ENCODE measurements at places on chromosomes 3 and 15. TPM values are rescaled to one million over a fixed set of nuclear protein-coding genes. Genes with fewer than 3 reads are reported as not detected.

GRCh38 chr3:146803745-146804144, 198.6 kb upstream of the PLSCR5 start:
- peaks cover 2% of the 10 kb centered on the region for H3K4me1 ChIP-seq
- H3K27me3 ChIP-seq: no peaks in the 10 kb centered on the region
- no peak overlapping the region for H3K27ac ChIP-seq
- no peak for DNase-seq
- no peaks in the 10 kb centered on the region for H3K36me3 ChIP-seq
- H3K4me3 ChIP-seq: no peak overlapping the region

- H3K4me1 ChIP-seq: peaks cover 5% of the 10 kb centered on the region
- no peak overlapping the region for H3K4me3 ChIP-seq
- DNase-seq: peak; percentile 78
- no peaks in the 10 kb centered on the region for H3K36me3 ChIP-seq
Measured at GRCh38 chr3:150830094-150830681, 67.2 kb upstream of the SIAH2 start.

GRCh38 chr3:107065094-107065861, 312.0 kb upstream of the CCDC54 start:
- no peaks in the 10 kb centered on the region for H3K36me3 ChIP-seq
- H3K27me3 ChIP-seq: no peaks in the 10 kb centered on the region
- DNase-seq: no peak
- H3K27ac ChIP-seq: no peak overlapping the region
- no peaks in the 10 kb centered on the region for H3K4me1 ChIP-seq

Gene FBXO45
- total RNA-seq: 15.0 TPM

DNA sequence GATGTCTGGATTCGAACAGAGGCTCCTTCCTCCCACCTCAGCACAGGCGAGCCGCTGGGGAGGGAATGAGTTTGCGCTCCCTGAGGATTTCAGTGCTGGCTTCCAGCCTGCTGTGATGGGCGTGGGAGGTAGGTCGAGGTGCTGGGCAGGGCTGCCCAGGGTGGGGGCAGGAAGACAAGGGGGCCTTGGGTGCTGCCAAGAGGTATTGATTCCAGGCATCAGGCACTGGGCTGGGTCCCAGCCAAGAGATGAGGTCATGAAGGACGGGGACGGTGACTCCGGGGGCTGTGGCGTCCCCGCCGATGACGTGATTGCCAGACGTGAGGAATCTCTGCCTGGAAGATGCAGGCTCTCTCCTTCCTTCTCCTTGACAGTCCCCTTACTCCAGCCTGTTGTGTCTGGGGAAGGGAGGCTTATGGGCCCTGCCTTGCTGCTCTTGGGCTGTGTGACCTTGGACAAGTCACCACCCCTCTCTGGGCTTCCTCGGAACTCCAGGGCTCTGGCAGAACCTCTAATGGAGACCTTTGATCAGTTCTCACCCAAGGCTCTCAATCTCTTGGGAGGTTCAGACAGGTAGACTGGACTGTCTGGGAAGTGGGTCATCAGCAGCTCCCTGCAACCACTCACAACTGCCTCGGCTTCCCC, 116.8 kb downstream of the FBLN2 start:
- no peak for DNase-seq
- no peaks in the 10 kb centered on the region for H3K27me3 ChIP-seq
- H3K27ac ChIP-seq: no peak overlapping the region
- H3K36me3 ChIP-seq: no peaks in the 10 kb centered on the region

GRCh38 chr3:136381051-136381450, 130.9 kb downstream of the PCCB start:
- H3K4me3 ChIP-seq: no peak overlapping the region
- no peak overlapping the region for H3K27ac ChIP-seq
- H3K4me1 ChIP-seq: no peaks in the 10 kb centered on the region
- DNase-seq: no peak

Gene GPR171
- not detected for total RNA-seq

Gene KAT2B
- 4.1 TPM for total RNA-seq

- H3K27me3 ChIP-seq: no peaks in the 10 kb centered on the region
Measured at GRCh38 chr15:100601617-100602063, 344 bp downstream of the LINS1 start.

DNA sequence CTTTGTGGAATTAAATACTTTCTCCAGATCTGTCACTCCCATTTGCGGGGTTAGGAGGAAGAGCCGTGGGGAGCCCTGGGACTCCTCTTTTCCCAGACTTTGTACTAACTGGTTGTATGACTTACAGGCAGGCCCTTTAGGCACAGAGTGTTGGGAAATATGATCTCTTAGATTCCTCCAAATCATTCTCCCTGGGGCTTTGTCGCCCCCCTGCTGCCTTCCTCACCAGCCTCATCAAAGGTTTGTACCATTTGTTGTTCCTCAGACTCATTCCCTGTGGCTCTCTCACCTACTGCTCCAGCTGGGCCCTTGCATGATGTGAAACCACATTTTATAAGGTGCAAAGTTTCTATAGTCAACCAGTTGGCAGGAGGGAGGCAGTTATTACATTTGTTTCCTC, 56.4 kb downstream of the CRYGS start:
- no peak overlapping the region for H3K27ac ChIP-seq
- H3K36me3 ChIP-seq: no peaks in the 10 kb centered on the region
- DNase-seq: peak; percentile 67
- peaks cover 14% of the 10 kb centered on the region for H3K4me1 ChIP-seq
- H3K4me3 ChIP-seq: no peak overlapping the region

GRCh38 chr3:160780245-160780644, 24.2 kb downstream of the PPM1L start:
- H3K4me3 ChIP-seq: no peak overlapping the region
- H3K27ac ChIP-seq: no peak overlapping the region
- H3K4me1 ChIP-seq: no peaks in the 10 kb centered on the region
- H3K36me3 ChIP-seq: no peaks in the 10 kb centered on the region
- no peak for DNase-seq

Gene GNAT1
- total RNA-seq: 0.42 TPM

GRCh38 chr3:102661707-102662497, 227.1 kb downstream of the ZPLD1 start:
- H3K27me3 ChIP-seq: peaks cover 14% of the 10 kb centered on the region
- no peak overlapping the region for H3K27ac ChIP-seq
- H3K4me3 ChIP-seq: no peak overlapping the region
- no peaks in the 10 kb centered on the region for H3K36me3 ChIP-seq
- no peak for DNase-seq

Gene SLC15A2
- total RNA-seq: 0.73 TPM

GRCh38 chr3:176362191-176362731, 835.0 kb downstream of the TBL1XR1 start:
- peak; percentile 83 for DNase-seq
- H3K36me3 ChIP-seq: no peaks in the 10 kb centered on the region
- no peak overlapping the region for H3K27ac ChIP-seq
- no peak overlapping the region for H3K4me3 ChIP-seq

DNA sequence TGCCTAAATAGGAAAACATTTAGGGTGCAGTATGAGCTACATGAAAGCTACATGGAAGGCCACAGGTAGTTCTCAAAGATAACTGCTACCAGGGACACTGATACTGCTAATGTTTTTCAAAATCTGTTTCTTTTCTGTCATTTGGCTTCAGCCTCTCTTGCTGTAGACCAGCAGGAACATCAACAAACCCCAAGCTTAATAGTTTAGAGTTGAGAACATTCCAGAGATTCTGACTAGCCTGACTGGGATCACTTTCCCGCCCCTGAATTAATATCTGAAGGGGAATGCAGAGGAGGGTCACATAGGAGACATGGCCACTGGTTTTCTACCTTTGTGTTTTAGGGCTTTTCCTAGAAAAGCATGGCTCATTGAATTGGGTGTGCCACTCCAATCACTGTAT, 16.9 kb upstream of the C3orf38 start:
- peaks cover 29% of the 10 kb centered on the region for H3K36me3 ChIP-seq
- H3K4me1 ChIP-seq: no peaks in the 10 kb centered on the region
- no peak for DNase-seq
- H3K4me3 ChIP-seq: no peak overlapping the region
- no peak overlapping the region for H3K27ac ChIP-seq

DNA sequence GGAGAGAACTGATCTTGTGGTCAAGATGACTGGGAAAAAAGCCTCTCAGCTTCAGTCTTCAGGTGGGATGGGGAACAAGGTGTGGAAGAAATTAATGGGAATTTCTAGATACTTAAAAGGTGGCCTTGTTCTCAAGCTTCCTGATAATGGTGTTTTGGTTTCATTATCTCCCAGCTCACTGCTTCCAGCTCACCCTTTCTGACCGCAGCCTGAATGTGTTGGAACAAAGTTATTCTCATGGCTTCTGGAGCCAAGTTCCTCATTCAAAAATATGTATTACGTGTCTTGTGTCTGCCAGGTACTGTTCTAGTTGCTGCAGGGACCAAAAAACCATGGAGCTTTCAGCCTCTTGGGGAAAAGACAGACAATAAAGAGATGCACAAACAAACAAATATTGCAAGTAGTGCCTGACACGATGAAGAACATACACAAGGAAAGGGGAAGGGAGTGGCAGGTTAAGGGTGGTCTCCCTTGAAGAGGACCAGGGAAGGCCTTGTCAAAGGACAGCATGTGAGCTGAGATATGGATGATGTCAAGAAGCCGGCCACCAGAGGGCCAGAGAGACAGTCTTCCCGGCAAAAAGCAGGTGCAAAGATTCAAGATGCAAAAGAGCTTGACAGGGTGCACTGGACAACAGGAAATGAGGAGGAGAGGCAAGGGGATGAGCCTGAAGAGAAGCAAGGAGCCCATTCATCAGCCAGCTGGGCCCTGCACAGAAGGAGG, 35.5 kb downstream of the ARRDC4 start:
- no peak overlapping the region for H3K4me3 ChIP-seq
- no peaks in the 10 kb centered on the region for H3K27me3 ChIP-seq
- DNase-seq: peak; percentile 77
- no peaks in the 10 kb centered on the region for H3K36me3 ChIP-seq
- no peak overlapping the region for H3K27ac ChIP-seq

DNA sequence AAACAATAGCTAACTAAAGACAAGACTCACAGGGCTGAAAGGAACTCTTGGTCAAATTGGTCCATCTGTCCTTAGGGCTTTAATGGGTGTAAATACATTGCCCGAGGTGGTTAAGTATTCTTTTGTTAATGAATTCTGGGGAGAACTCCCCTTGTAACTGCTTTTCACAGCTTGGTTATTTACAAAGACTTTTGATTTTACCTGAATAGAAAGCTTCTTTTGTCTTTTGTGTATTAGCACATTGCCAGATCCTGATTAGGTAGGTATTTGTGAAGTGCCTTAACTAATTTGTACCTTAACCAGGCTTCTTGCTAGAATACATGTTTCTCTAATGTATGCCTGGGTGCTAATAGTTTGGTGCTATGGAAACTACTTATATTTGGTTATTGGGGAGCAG, 14.0 kb downstream of the CHD2 start:
- peaks cover 50% of the 10 kb centered on the region for H3K36me3 ChIP-seq
- peaks cover 6% of the 10 kb centered on the region for H3K4me1 ChIP-seq
- no peak for DNase-seq
- H3K27ac ChIP-seq: no peak overlapping the region
- no peaks in the 10 kb centered on the region for H3K27me3 ChIP-seq

- no peak for DNase-seq
- no peaks in the 10 kb centered on the region for H3K4me1 ChIP-seq
Measured at GRCh38 chr3:13069495-13069894, 3.7 kb downstream of the IQSEC1 start.

DNA sequence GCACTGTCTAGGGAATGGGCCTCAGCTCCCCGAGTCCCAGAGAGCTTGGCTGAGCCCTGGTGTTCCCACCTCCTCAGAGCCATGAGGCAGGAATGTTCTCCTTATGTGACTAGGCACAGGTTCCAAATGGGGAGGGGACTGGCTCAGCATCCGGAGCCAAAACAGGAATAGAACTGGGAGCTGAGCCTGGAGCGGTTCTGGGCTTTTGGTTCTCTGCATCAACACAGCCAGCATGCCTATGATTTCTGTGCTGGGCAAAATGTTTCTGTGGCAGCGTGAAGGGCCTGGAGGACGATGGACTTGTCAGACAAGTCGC, at the start of gene FAM131A:
Gene FAM131A, plus strand, starts transcription at position 202 of the 316 bp plus-strand sequence. Its CDS starts 31 bp downstream, at position 233.
- H3K27me3 ChIP-seq: no peaks in the 10 kb centered on the region
- peaks cover 31% of the 10 kb centered on the region for H3K36me3 ChIP-seq
- no peaks in the 10 kb centered on the region for H3K4me1 ChIP-seq
- H3K27ac ChIP-seq: peak within 1 kb of the TSS; percentile 89
- DNase-seq: no peak

- H3K27me3 ChIP-seq: no peaks in the 10 kb centered on the region
- no peak for DNase-seq
- no peak overlapping the region for H3K27ac ChIP-seq
Measured at GRCh38 chr3:17795280-17795679, 52.8 kb upstream of the TBC1D5 start.

Gene SMCO1
- not detected for total RNA-seq

Gene MESP1
- total RNA-seq: not detected

Gene ERICH6
- not detected for total RNA-seq

Gene CTXN2
- 0.13 TPM for total RNA-seq

Gene FBXW12
- 0.55 TPM for total RNA-seq

Gene CYP19A1
- not detected for total RNA-seq

- no peaks in the 10 kb centered on the region for H3K4me1 ChIP-seq
- no peak for DNase-seq
- no peak overlapping the region for H3K27ac ChIP-seq
- no peaks in the 10 kb centered on the region for H3K27me3 ChIP-seq
- H3K36me3 ChIP-seq: no peaks in the 10 kb centered on the region
Measured at GRCh38 chr3:134419214-134419959, 45.1 kb upstream of the AMOTL2 start.

DNA sequence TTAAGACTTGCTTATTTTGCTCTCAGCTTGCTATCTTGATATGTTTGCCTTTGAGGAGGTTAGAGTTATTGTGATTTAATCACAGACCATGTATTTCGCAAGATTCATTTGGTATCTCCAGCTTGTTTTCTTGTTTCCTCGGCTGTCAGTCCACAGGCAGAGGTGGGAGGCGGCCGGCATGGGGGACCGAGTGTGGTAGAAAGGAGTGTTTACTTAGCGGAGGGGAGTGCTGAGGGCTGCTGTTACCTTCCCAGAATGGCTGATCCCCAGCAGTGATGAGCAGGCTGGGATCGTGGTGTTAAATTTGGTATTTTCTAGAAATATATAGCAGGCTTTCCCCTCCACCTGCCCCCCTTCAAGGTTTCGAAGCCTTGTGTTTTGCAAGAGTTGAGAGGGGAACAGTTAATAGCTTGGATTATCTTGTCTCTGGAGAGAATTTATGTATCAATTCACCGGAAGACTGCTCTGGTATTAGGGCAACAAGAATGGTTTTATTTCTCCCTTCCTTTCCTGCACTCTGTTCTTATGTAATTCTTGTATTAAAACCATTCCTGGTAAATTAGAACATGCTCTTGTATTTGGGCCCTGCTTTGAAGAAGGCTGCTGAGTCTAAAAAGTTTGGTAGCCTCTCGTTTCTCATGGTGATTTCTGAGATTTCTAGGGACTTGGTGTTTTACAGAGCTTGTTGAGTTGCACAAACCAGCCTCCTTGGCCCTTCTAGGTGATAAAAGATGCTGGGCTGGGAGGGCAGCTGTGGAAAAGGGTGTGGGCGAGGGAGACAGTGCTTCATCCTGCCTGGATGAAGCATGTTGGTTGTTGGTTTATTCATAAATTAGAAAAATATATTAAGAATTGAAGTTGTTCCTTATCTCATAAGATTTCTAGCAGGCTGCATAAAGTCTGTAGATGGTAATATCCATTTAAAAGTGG, 151.4 kb downstream of the IGF1R start:
- peak overlapping the region; percentile 70 for H3K4me3 ChIP-seq
- no peaks in the 10 kb centered on the region for H3K27me3 ChIP-seq
- H3K36me3 ChIP-seq: no peaks in the 10 kb centered on the region
